ENCODE measurements at places on chromosomes 11 and 22. TPM values are rescaled to one million over a fixed set of nuclear protein-coding genes. Genes with fewer than 3 reads are reported as not detected.

DAGLA gene
- 0.13 TPM for total RNA-seq

GRCh38 chr11:61488651-61489291 lies 19.8 kb upstream of the LRRC10B start:
- DNase-seq, result no peak

ANKK1 gene
- total RNA-seq, result 5.9 TPM

DNA sequence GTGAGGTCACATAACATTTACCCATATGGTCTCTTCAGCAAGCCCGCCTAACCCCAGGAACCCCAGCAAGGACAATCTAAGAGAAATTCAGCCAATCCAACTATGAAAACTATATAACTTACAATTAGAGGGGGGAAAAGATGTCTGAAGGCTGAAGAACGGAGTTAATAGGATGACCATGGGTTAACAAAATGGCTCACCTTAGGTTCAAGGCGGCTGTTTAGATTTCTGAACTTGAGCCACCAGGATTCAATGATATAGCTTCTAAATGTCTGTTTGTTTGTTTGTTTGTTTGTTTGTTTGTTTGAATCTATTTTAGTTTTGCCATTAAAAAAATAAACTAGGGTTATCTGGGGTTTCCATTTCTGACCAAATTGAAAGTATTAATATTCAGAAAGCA lies 109.8 kb upstream of the ZC3H12C start:
- DNase-seq, result no peak

GRCh38 chr11:60756307-60757032 lies at the start of gene MS4A15:
Gene MS4A15 (plus strand): TSS chr11:60756867. CDS start chr11:60763734, 6,867 bp downstream.
- DNase-seq, result no peak

DNA sequence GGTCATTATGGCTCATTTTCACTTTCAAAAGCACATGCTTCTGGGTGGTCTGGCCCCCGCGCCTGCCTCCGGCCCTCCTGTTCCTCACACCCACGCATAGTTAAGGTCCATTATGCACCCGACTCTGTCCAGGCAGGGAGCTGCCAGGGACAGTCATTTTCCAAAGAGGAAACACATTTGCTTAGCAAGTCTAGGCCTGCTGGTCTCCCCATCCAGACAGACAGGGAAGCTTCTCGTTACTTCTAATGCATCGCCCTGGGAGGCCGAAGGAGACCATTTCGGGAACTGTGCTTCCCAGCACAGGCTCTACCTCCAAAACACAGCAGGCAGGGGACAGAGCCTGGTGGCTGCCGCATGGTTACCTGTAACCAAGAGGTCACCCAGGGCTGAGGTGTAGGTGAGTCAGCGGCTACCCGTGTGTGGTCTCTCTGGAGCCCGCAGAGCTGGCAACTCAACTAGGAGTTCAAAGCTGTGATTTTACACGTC lies 87.1 kb upstream of the SHANK2 start:
- no peak for DNase-seq

IGF2 gene
- not detected for total RNA-seq

GRCh38 chr22:42714768-42715390 lies 5.8 kb downstream of the A4GALT start:
- DNase-seq, result no peak

OR52I2 gene
- total RNA-seq, result not detected

PNPLA3 gene
- total RNA-seq, result 0.60 TPM

CDC42BPG gene
- total RNA-seq, result 10.3 TPM

GRCh38 chr11:126660761-126661425 lies 305.4 kb downstream of the ST3GAL4 start:
- DNase-seq, result no peak

TLCD5 gene
- 0.80 TPM for total RNA-seq

DNA sequence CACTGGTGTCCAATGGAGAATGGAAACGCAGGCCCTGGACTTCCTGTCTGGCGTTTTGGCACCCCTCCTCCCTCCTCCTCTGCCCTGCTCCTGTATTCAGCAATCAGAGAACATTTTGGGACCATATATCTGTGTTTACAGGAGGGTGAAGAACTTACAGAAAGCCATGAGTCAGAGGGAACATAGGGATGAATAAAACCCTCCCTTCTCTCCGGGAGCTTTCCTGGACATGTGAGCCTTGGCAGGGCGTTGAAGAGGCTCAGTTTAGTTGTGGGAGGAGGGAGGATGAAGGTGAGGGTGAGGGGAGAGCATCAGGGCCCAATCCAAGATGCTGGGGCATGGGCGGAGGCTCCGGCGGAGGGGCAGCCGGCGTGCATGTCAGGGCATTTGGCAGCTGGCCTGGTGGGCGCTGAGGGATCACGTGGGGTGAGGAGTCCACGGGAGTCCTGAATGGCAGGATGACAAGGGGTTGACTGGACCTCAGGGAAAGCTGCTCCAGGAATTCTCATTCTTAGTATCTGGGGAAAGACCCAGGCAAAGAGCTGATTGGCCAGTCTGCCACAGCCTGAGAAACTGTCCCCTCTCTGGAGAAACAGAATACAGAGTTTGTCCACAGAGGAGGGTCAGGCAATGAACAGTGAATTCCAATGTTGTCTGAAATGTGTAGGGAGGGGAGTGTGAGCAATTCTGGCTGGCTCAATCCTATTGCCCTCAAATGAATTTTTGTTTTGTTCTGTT lies 28.9 kb downstream of the MICAL2 start:
- DNase-seq, result no peak

RASL10A gene
- total RNA-seq, result 0.49 TPM

DNA sequence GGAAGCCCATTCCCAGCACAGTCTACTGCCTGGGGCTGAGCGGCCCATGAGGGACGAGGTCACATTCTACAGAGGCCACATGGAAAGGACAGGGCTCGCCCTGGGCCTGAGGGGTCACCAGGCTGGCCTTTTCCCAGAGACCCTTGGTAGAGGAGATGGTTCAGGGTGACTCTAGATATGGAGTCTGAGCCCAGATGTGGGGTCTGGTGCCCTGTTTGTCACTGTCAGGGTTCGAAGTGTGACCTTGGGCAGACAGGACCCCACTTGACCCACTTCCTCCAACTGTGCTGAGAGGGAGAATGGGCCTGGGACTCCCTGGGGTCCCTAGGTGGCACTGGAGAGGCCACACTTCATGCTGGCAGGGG lies 81.0 kb downstream of the MYEOV start:
- no peak for DNase-seq

GRCh38 chr11:71542879-71543777 lies 5.1 kb upstream of the KRTAP5-9 start:
- no peak for DNase-seq

DNA sequence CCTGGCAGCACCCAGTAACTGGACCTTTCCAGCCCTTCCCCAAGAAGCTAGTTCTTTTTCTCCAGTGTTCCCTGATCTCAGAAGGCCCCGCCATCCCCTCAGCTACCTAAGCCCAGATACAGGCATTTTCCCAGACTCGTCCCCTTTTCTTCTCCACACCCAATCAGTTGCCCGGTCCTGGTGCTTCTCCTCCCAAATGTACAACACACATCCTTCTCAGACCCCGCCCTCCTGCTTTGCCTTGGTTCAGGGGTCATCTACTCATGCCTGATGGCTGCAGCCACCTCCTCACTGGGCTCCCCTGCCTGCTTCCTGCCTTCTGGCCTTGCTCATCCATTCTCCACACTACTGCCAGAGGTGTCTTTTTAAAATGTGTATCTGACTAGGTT lies 6.5 kb downstream of the TKFC start:
- DNase-seq, result no peak

DNA sequence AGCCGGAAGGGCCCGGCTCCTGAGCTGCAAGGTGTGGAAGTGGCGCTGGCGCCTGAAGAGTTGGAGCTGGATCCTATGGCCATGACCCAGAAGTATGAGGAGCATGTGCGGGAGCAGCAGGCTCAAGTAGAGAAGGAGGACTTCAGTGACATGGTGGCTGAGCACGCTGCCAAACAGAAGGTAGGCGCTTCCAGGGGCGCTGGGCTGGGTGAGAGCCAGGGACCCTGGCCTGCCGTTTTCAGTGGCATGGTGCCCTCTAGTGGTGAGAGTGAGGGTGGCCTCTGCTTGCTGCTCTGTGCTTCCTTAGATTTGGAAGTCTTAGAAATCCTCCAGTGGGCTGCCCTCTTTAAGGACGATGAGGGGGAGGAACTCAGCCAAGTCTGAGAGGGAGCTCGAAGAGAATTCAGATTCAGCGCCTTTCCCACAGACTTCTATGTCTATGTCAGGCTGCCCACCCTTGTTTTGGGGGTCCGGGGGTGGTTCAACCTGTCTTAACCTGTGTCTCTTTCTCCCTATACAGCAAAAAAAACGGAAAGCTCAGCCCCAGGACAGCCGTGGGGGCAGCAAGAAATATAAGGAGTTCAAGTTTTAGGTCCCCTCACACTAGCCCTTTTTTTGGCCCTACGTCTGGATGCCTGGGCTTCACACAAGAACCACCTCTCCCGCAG lies 1.8 kb upstream of the PACS1 start:
- peak; percentile 69 for DNase-seq

BARX2 gene
- not detected for total RNA-seq

- DNase-seq, result no peak
These were observed 18.8 kb upstream of the OR5B21 start for GRCh38 chr11:58526721-58527120.

OR8I2 gene
- total RNA-seq, result not detected

GRCh38 chr22:44391481-44392445 lies 79.0 kb upstream of the SHISAL1 start:
- DNase-seq, result no peak

DNA sequence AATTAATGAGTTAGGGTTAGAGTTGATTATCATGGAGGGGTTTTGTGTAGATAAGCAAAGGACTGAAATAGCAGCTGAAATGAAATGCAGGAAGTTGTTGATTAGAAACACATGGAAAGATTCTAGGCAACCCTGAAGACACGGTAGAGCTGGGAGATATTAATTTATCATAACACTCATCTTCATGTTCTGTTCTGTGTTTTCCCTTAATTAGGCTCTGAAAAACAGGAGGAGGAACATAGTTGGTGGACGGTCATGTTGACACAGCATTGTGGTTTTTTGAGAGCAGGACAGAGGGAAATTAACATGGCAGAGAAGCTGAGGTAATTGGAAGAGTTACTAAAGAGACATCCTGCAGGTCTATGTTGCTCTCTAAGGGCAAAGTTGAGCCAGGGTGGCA lies 138.8 kb upstream of the UBASH3B start:
- no peak for DNase-seq

- no peak for DNase-seq
These were observed 60.1 kb upstream of the MPEG1 start for GRCh38 chr11:59272771-59273372.

PSMD13 gene
- total RNA-seq, result 99.0 TPM

RFPL1 gene
- not detected for total RNA-seq

GRCh38 chr11:6925007-6925577 lies 1.1 kb upstream of the ZNF215 start:
- no peak for DNase-seq

GRCh38 chr11:22192642-22193347 lies at the start of gene ANO5:
Gene ANO5 (plus strand): TSS chr11:22193085. CDS start chr11:22193493, 408 bp downstream.
- DNase-seq, result no peak

DNA sequence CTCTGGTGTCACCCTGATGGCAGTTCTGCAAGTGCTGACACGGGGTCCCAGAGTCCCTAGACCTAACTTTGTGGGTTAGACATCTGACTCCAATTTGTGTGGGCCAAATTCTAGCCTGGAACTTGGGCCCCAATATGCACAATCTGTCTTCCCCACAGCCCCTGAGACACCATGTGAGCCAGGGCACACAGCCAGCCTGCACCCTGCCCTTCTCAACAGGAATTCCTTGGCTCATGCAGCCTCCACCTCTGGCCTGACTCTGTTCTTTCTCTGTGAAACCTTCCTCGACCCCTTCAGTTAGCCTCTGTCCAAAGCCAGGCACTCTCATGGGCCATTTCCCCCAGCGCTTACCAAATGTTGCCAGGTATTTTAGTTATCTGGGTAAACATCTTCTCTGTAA lies 59.1 kb upstream of the POU2AF1 start:
- DNase-seq, result no peak

SCO2 gene
- total RNA-seq, result not detected

GRCh38 chr11:20064961-20065405 lies 95.3 kb downstream of the DBX1 start:
- DNase-seq, result no peak

- no peak for DNase-seq
These were observed 9.8 kb downstream of the PDHX start for GRCh38 chr11:34926101-34926830.

GRCh38 chr11:38710262-38710661 lies 2112.2 kb upstream of the RAG2 start:
- DNase-seq, result no peak

GRCh38 chr11:68041617-68042218 lies 2.9 kb downstream of the TCIRG1 start:
- no peak for DNase-seq

ZPR1 gene
- total RNA-seq, result 66.5 TPM

DNA sequence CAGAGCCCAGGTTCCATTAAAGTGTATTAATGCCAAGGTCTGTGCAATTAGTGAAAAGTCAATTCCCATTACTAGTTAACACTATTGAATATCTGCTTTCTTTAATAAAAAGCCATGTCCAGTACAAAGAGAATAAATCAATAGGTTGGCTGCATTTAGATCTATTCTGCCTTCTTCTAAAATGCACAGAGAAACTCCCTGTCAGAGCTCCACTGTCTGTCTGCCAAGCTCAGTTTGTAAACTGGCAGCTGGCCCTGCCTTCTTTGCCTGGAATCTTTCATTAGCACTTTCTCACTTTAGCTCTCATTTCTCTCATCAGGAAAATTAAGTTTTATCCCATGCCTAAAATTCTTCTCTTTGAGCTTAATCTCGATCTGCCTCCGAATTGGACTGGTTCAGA lies 35.6 kb downstream of the ARL14EP start:
- no peak for DNase-seq

DGAT2 gene
- 0.57 TPM for total RNA-seq

DNA sequence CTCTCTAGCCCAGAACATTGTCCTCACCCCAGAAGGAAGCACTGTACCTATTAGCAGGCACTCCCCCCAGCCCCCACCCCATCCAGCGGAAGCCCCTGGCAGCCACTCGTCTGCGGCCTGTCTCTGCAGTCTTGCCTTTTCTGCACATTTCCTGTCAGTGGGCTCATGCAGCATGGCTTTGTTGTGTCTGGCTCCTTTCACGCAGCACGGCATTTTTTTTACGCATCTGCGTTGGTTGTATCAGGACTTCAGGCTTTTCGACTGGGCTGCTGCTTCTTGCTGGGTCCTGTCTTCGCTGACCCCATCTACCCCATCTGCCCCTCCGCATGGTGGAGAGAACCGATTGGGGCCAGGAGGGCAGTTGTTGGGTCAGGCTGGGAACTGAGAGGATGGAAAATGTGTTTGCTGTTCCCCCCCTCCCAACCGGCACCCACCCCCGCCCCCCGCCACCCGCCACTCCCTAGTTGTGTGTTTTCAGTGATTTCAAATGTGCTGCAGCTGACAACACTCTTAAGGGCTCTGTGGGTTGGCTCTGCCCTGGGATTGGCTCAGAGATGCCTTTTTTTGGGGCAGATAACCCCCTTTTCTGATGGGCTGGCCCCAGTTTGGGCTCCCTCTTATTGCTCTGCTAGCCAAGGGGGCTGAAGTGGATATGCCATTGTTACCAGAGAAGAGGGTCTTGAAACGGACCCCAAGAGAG lies 110.0 kb downstream of the KIAA1671 start:
- peak; percentile 74 for DNase-seq

CCDC116 gene
- 0.93 TPM for total RNA-seq

Measured in naive thymus-derived CD8-positive, alpha-beta T cell (primary cell).